ENCODE measurements at places on chromosomes 2 and 18.

DNA sequence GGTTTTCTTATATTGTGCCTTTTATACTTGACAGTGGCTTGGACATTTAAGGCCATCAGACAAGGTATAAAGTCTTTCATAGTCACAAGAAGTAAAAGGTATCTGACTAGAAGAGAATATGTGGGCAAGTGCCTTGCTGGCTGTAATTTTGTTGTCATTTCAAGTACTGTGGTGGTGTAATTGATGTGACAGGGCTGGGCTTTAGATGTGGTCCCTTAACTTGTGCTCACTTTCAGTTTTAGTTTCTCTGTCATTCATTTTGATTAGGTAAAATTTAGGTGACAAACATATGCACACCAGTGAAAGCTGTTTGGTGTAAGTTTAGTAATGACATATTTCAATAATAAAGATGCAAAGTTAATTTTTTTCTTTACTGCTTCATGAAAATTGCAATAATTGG lies 31.2 kb upstream of the TBR1 start:
- no peak overlapping the region for H3K27ac ChIP-seq
- no peaks in the 10 kb centered on the region for H3K27me3 ChIP-seq
- no peak overlapping the region for H3K4me3 ChIP-seq
- no peaks in the 10 kb centered on the region for H3K36me3 ChIP-seq
- DNase-seq, result no peak

- H3K36me3 ChIP-seq, result no peaks in the 10 kb centered on the region
- no peaks in the 10 kb centered on the region for H3K27me3 ChIP-seq
- H3K4me1 ChIP-seq, result no peaks in the 10 kb centered on the region
- H3K4me3 ChIP-seq, result no peak overlapping the region
- H3K27ac ChIP-seq, result no peak overlapping the region
Observed at GRCh38 chr2:168450732-168451131, 5.3 kb upstream of the CERS6 start.

GRCh38 chr2:216743781-216744180 lies 48.4 kb upstream of the IGFBP5 start:
- no peak overlapping the region for H3K4me3 ChIP-seq
- no peak overlapping the region for H3K27ac ChIP-seq
- no peaks in the 10 kb centered on the region for H3K36me3 ChIP-seq
- no peak for DNase-seq
- no peaks in the 10 kb centered on the region for H3K27me3 ChIP-seq

- no peak for DNase-seq
- no peak overlapping the region for H3K27ac ChIP-seq
- H3K36me3 ChIP-seq, result no peaks in the 10 kb centered on the region
- H3K4me1 ChIP-seq, result no peaks in the 10 kb centered on the region
Observed at GRCh38 chr2:45625824-45626223, 14.8 kb upstream of the SRBD1 start.
